Tibial nerve (tissue), 4 donors: ENCODE measurements at places on chromosomes 1 and 21.
A peak's percentile ranks its signal among the peaks of the same experiment; 100 is the strongest.

GRCh38 chr1:14443164-14443787, 155.2 kb upstream of the KAZN start:
- no peak for DNase-seq

- DNase-seq: no peak
Observed at GRCh38 chr1:66770240-66770639, 18.0 kb downstream of the DYNLT5 start.

DNA sequence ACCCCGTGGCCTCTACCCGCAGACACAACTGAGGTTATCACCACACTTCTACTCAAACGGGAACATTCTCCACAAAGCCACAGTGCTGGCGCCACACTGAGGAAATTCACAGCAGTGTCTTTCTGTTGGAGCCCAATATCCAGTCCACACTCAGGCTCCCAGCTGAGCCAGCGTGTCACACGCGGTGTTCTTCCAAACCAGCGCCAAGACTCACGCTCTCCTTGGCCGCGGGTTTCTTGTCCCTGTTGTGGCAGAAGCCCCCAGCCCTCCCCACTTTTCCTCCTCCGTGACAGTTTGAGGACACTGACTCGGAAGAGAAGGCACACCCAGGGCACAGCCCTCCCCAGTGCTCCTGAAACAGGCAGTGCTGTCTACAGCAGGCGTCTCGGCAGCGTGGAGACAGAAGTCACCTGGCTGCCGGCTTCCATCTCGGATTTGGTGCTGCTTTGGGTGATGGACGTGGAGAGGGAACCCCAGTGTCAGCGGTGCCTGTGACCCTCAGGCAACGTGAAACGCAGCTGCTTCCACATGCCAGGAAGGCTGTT, 35.4 kb upstream of the AGPAT3 start:
- no peak for DNase-seq

DNA sequence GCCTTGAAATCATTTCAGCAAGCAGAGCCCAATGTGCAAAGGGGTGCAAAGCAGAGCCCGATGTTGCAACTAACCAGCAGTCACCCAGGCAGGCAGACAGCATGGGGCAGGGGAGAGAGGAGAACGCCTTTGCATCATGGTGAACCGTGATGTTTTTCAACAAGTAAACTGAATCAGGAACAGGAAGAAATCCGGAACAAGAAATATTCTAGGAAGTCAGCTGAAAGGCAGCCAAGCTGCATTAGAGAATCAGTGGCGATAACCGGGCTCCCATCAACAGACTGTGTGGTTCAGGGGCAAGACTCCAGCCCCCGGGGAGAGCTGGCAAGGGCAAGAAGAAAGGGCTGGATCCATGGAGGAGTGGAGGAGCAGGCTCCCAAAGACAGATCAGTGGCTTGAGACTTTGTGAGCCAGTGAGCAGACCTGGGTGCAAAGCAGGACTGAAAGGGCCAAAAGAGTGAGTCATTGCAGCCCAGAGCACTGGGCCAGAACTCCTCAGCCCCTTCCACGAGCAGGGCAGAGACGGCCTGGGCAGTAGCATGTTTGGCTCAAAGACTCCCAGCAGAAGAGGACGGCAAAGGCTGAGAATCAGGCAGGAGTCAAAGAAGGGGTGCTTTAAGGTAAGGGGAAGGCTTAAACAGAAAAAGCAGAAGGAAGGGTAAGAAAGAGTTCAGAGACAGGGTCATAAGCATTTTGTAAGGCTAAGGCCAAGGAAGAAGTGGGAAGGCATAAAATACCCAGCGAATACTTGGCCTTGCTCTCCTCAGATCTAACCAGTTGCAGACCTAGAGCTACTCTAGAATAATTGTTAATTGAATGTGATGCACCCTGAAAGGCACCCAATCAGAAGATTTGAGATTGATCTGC, 155.0 kb downstream of the SETD4 start:
- peak; percentile 32 for DNase-seq

DNA sequence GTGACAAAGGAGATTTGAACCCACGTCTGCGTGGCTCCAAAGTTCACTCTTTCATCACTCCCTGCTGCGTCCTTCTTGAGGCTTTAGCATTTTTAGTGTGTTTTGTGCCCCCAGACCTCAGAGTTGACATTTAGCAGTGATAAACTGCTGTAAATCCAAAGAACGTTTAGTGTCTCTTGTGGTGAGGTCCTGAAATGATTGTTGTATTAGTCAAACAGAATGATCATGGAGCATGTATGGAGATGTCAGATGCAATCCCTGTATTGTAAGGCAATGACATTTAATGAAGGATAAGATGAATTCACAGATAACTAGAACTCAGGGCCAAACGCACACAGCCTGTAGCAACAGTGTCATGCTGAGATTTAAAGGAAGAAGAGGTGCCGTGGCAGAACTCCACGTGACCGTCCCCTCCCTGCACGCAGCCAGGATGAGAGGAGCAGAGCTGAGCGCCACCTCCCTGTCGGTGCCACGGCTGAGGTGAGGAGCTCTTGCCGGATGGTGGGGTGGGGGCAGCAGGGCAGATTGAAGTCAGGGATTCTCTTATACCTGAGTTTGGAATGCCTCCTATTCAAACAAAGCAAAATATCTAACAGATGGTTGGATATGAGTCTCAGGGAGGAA, 30.1 kb downstream of the NTPCR start:
- DNase-seq: no peak

- DNase-seq: no peak
Observed at GRCh38 chr1:79792219-79792930, 785.8 kb upstream of the ADGRL4 start.
